Hypothalamus (tissue), 51 donors: ENCODE measurements at places on chromosomes 13 and 19.
A peak's percentile ranks its signal among the peaks of the same experiment; 100 is the strongest.

- no peak for DNase-seq
Measured at GRCh38 chr19:46687438-46688145, 26.6 kb upstream of the DACT3 start.

DNA sequence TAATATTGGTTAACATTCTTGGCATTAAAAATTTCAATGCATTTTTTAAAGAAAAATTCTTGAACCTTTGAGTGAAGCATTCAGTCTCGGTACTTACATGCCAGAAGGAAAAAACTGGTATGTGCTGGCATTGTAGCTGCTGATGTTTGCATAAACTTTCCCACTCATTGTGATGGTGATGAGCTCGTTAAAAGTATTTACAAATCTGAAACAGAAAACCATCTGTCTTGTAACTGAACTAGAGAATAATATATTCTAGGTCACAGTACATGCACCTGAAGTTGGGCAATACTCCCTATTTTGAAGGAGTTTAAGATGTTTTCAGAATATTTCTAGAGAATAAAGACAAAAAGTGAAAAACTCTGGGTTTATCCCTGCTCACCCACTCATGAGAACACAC is 64.1 kb downstream of the SLC15A1 start:
- no peak for DNase-seq

DNA sequence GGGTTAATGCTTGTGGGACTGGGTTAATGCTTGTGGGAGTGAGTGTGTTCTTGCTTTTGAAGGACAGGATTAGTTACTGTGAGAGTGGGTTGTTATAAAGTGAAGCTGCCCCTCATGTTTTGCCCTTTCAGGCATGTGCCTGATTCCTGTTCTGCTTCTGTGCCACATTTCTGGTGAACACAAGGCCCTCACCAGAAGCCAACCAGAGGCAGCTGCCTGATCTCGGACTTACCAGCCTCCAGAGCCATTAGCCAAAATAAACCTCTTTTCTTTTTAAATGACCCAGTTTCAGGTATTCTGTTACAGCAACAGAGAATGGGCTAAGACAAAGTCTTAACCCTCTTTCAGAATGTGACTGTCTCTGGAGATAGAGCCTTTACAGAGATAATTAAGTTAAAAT is 113.3 kb upstream of the TMTC4 start:
- DNase-seq, result no peak

GRCh38 chr13:45320876-45321629 is 19.9 kb downstream of the TPT1 start:
- no peak for DNase-seq

DNA sequence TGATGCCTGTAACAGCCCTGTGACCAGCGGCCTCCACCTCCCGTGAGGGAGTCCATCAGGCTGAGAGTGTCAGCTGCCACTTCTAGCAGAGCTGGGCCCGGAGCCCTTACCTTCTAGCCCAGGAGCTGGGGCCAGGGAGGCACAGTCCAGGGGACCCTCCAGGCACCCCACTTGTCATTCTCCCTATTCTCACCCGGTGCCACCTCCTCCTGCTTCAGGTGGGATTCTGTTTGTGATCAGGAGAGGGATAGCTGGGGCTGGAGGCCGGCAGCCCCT is 4.1 kb downstream of the RASA3 start:
- DNase-seq, result no peak

DNA sequence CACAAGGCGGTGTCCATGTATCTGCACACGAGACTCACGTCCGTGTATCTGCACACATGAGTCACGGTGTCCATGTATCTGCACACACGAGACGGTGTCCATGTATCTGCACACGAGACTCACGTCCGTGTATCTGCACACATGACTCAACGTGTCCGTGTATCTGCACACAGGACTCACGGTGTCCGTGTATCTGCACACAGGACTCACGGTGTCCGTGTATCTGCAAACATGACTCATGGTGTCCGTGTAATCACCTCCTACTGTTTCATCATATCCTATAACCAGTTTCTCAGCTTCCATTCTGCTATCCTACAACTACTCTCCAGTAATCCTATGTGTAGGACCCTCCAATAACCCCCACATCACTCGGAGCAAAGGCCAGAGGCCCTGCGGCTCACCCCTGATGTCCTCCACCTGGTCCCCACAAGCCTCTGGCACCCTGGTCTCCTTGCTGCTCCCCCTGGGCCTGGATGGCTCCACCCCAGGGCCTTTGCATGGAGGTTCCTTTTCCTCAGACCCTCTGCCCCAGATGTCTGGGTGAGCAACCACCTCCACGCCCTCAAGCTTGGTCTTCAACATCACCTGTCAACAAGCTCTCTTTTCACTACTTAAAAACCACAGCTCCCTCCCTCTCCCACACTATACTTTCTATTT is 2.5 kb upstream of the TMEM255B start:
- DNase-seq, result no peak

DNA sequence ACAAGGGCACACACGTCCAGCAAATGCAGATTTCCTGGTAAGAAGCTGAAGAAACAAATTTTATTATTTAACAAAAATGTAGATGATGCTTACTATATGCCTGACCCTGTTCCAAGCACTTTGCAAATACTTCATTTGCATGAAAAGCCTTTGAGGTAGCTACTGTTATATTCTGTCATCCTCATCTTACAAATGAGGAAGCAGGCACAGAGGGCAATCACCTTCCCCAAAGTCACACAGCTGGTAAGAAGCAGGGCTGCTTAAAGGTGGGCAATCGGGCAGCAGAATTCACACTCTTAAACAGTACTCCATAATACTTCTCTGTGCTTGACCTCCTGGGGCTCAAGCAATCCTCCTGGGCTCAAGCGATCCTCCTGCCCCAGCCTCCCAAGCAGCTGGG is 18.3 kb upstream of the PNMA8C start:
- no peak for DNase-seq

- no peak for DNase-seq
Measured at GRCh38 chr19:53813996-53814395, 10.1 kb downstream of the NLRP12 start.

DNA sequence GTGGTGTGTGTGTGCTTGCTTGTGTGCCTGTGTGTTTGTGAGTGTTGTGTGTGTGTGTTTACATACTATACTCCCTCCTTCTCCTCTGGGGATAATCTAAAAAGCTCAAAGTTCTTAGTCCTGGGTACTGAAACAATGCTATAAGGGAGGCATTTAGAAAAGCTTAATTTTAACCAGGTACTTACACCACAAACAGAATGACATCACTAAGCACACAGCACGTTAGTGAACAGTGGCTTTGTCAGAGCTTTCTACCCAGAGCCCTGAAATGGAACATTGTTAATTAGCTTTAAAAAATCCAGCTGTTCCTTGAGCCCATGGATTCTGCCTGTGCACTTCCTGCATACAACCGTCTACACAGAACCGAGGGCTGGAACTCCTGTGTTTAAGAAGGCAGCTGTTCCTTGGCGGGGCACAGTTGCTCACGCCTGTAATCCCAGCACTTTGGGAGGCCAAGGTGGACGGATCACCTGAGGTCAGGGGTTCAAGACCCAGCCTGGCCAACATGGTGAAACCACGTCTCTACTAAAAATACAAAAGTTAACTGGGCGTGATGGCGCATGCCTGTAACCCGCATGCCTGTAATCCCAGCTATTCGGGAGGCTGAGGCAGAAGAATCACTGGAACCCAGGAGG is 69.6 kb upstream of the RNF113B start:
- DNase-seq, result no peak

DNA sequence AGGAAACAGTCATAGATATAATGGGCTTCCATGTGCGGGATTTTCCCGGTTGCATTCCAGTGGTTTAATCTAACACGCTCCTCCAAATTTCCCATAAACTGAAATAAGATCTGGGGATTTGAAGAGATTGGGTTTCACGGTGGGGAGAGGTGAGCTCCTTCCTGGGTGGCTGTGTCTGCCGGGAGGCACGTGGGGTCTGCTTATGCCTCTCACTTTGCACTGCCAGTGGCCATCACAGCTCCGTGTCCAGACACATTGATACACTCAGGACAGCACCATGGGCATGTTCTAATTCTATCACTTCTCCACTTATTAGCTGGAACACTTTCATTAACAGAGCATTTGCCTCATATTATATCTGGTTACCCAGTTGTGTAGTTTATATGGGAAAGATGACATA is 73.4 kb downstream of the SOX1 start:
- no peak for DNase-seq

GRCh38 chr13:34164582-34164981 is 346.6 kb downstream of the RFC3 start:
- no peak for DNase-seq

DNA sequence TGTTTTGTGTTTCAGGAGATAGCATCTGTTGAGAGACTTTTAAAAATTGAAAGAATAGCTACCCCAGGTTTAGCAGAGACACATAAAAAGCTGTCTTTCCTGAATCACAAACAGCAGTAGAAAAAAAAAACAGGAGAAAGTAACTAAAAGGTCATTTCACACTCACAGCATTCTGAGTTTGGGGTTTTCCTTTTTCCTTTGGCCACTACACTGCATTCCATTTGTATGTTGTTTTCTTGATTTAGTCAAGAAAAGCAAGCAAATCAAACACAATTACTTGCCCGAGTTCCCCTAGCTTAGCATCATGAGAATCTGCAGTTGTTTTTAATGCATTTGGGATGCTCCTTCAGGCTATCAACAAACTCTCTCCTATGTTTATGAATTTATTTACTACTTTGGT is 161.0 kb downstream of the KCTD12 start:
- DNase-seq, result no peak

DNA sequence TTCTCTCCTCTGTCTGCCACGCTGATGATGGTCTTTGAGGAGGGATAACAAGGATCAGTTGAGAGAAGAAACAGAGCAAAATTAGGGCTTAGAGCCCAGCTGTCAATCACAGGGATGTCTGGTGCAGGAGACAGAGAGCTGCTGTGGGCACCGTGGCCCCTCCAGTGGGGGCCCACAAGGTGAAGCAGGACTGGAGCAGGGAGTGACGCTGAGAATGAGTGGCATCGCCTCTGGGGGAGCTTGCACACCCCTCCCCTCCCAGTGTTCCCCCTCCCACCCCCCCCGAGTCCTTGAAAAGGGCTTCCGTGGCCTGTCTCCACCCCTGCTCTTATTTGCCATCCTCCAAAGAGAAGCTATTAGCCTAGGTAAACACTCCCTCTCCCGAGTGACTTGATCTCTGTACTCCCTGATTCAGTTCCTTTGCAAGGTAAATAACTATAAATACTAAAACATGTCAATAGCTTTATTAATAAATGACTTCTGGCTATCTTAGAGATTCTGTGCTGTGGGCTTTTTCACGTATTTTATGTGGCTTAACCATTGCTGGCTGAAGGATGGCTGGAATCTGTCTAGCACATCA is 440.0 kb downstream of the ZNF536 start:
- DNase-seq, result no peak

DNA sequence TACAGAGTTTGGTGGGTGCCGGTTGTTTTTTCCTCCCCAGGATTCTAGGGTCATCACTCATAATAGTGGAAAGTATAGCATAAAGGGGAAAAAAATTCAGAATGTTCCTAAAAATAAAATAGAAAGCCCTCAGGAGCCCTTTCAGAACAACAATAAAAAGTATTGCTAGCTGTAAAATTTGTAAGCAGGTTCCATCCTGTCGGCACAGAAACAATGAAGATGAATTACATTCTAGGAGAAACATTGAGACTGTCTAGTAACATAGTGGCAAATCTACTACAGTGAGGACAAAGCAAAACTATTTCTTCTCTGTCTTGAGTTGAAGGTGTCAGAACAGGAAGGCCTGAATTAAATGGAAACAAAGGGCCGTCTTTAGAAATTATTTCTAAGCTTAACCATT is 870.7 kb downstream of the PCDH9 start:
- no peak for DNase-seq

GRCh38 chr13:21043898-21044297 is 17.5 kb downstream of the LATS2 start:
- DNase-seq, result no peak

DNA sequence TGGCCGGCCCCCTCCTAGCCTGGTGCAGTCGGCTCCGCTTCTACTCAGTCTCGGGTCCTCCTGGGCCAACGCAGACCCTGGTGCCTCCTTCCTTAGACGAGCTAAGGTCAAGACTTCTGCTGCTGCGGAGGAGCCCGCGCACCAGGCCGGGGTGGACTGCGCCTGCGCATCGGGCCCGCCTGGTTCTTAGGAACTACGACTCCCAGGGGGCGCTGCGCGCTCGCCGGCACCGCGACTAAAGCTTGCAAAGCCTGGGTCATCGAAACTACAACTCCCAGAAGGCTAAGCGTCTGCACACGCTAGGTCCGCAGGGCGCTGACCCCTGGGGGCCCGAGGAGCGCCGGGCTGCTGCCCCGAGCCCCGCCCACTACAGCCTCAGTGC is at the start of gene ZNF835:
ZNF835 (minus strand) TSS at position 145 of the 382 bp plus-strand sequence. CDS start 6,559 bp downstream, outside the sequence.
- peak; percentile 82 for DNase-seq

DNA sequence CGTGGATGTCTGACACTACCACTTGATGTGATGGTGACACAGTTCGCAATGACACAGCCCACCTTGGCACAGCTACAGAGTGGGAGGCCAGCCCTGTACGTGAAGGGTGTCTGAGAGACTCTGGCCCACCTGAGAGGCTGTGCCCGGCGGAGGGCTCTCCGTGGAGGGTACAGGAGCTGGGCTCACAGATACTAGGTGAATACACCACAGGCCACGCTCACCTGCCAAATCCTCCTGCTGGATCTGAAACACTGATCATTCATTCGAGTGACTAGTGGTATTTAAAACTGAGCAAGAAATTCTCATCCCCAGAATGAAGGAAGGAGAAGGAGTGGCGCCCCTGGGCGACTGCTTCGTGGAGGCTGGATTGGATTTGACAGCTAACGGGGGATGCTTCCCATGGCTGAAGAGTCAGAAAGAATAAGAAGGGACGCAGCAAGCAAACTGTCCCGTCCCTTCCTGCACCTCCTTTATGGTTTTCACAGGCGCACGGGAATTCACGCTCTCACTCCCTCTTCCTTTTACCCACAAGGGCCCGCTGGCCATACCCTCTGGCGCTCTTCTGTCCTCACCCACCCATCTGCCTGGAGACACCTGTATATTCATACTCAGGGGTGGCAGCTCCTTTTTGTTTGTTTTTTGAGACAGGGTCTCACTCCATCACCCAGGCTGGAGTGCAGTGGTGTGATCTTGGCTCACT is 25.0 kb downstream of the CEBPG start:
- no peak for DNase-seq

DNA sequence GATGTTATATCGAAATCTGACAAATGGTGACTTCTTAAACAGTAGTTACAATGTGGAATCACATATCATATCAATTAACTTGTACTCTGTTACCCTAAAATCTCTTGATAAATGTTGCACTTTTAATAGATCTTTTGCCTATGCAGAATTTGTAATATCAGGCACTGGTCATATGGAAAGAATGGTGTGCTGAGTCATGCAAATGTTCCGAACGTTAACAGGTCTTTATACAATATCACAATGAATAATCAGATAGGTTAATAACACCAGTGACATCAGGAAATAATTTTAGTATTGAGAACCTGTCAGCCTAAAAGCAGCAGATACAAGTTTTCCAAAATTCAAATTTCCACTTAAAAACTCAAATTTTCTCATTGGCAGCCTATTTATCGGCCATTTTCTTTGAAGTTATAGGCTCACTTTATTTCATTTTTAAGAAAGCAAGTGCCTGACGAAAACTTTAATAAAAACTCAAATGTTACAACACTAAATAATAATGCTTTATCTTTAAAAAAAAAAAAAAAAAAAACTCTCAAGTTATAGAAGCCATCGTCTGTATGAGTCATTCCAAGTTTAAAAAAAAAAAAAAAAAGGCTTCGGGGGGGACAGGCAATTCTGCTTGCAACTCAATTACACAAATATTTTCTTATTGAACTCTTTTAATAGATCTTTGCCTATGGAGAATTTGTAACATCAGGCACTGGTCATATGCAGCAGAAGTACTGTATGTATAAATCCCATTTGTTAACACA is 180.9 kb downstream of the DIAPH3 start:
- no peak for DNase-seq
